IPS DF 6.9 (cell line): ENCODE measurements at places on chromosomes 2 and 18.
A peak's percentile ranks its signal among the peaks of the same experiment; 100 is the strongest.

- no peak for DNase-seq
These were observed 33.2 kb downstream of the CDH2 start for GRCh38 chr18:28143725-28144124.

DNA sequence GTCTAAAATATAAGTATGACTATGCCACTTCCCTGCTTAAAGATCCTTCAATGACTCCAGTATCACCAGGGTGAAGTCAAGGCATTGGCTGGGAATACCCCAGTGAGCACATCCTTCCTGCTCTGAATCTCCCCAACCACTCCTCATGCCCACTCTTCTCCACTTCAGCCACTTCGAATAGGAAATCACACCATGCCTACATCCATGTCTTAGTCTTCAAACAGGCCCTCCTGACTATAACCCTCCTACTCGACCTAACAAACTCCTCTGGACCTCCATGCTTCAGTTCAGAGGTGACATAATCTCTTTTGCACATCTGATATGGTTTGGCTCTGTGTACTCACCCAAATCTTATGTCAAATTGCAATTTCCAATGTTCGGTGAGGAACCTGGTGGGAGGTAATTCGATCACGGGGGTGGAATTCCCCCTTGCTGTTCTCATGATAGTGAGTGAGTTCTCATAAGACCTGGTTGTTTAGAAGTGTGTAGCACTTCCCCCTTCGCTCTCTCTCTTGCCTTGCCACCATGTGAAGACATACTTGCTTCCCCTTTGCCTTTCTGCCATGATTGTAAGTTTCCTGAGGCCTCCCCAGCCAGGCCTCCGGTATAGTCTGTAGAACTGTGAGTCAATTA is 87.8 kb upstream of the TFCP2L1 start:
- no peak for DNase-seq

- no peak for DNase-seq
These were observed 18.0 kb downstream of the TGOLN2 start for GRCh38 chr2:85309699-85310321.

DNA sequence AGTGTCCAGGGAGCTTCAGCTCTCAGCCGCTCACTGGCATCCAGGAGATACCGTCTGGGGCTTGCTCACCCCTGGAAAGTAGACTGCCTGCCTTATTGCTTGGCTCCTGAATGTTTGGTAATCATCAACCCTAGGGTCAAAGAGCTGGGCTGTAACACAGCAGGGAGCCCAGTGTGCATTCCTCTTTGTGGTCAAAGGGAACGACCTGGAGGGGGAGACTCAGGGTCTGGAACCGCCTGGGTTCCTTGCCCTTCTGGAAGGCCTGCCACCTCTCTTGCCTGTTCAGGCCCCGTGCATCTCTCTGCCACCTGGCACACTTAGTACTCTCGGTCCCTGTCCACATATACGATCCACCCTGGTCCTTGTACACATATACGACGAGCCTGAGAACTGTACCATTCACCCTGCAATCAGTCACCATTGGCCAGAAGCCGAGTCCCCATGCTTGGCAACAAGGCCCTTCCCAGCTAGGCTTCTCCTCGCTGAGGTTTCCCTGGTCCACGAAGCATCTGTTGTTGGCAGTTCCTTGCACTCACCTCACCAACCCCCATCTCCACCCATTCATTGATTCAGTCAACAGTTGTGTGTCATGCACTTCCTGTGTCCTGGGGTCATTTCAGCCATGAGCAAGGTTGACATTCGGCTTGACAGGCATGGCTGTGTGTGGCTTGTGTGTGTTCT is at the start of gene NAT8:
Gene NAT8 (minus strand): TSS at position 85 of the 681 bp plus-strand sequence. CDS start 794 bp downstream, outside the sequence.
- no peak for DNase-seq

DNA sequence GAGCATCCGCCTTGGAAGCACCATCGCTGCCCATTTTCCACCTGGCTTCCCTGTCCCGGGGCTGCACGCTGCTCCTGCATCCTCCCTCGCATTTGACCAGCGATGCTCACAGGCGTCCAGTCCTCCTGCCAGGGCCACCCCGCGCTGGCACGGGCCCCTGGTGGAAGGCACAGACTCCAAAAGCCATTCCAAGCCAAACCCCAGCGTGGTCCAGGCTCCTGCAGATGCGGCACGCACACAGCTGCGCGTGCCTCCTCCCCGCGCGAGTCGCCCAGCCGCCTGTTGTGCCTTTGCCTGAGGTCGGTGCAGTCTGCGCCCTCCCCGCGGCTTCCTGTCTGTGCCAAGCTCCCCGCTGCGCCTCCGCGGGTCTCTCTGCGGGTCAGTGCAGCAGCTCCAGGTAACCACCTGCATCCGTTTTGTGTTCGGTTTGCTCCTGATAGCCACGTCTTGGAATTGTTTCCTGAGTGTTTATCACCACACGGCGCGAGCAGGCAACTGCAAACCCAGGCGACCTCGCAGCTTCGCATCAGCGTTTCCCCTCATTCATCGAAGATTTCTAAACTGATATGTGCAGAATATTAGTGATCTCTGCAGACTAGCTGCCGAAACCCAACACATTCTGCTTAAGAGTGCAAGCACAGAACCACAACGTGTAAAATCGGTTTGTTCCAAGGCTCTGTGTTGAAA is 65.2 kb upstream of the SALL3 start:
- no peak for DNase-seq

DNA sequence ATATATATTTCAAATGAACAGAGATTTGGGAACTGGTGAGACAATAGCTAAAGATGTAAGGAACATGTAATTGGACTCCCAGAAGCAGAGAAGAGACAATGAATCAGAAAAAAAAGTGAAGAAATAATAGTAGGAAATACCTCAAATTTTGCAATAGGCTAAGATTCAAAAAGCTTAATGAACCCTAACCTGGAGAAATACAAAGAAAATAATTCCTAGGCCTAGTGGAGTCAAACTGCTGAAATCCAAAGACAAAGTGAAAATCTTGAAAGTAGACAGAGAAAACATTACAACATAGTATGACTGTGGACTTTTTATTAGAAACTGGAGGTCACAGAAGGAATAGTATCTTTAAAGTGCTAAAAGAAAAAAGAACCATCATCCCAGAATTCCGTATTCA is 76.7 kb downstream of the LAMA3 start:
- DNase-seq: no peak

GRCh38 chr2:96894151-96894531 is 24.3 kb upstream of the SEMA4C start:
- DNase-seq: no peak

DNA sequence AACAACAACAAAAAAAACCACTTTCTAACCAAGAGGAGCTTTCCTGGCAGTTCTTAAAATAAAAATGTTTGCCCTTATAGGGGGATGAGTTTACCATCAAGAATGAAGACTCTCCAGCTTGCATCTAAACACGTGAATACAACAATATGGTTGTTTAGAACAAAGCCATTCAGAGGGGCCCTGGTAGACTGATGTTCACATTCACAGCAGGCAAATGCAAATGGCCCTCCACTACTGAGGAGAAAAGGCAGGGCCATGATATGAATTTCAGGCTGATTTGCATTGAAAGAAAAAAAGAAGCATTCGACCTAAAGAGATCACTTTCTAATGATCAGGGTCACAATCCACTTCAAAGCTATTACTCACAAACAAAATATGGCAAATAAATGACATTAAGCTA is 65.3 kb upstream of the OTOS start:
- no peak for DNase-seq

DNA sequence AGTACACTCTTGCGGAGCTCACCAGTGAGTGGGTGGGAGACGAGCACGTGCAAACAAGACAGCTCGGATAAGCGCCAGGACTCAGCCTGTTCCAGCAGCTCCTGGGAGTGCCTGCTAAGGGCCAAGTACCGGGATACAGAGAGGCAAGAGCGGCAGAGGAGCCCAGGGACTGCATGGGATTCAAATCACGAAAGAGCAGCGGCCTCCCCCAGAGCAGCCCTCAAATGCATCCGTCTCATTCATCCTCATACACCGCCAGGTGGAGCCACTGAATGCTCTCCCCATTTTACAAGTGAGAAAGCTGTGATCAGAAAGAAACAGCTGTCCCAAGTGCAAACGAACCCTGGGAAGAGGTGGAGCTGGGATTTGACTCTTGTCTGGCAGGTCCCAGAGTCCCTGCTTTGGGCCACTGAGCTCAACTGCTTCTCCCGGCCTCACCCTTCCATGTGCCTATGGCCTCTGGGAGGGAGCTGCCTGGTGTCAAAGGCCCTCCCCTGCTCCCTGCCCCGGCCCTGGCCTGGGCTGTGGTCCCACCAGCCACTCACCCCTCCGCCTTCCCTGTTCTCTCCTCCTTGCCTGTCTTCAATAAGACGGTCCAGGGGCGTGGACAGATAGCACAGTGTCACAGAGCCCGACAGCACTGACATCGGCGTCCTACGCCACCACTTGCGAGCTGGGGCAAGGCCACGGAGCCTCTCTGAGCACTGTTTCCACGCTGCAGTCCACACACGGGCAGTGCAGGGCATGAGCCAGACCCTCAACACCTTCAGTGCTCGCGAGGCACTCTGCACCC is 72.8 kb upstream of the TAF1B start:
- peak; percentile 72 for DNase-seq

- no peak for DNase-seq
These were observed 396.4 kb downstream of the PIK3C3 start for GRCh38 chr18:42351455-42351854.

GRCh38 chr18:2191180-2191790 is 380.0 kb downstream of the METTL4 start:
- DNase-seq: no peak

GRCh38 chr18:41436772-41437171 is 518.3 kb upstream of the PIK3C3 start:
- no peak for DNase-seq

GRCh38 chr2:219042750-219043149 is 1.4 kb upstream of the CFAP65 start:
- no peak for DNase-seq

DNA sequence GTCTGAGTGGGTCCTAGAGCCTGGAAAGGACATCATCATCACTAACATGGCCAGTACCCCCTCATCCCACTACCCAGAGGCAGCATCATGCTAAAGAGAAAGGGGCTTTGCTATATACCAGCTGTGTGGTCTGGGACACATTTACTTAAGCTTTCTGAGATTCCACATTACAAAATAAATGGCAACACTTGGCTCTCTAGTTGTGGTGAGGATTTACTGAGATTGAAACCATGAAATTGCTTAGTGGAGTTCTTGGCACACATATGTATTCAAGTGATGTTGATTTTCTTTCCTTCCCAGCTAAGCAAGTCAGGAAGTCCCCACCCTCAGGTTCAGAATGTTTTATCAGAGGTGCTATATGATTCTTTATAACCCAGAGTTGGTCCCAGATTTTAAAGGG is 362.0 kb downstream of the CLIP4 start:
- no peak for DNase-seq

DNA sequence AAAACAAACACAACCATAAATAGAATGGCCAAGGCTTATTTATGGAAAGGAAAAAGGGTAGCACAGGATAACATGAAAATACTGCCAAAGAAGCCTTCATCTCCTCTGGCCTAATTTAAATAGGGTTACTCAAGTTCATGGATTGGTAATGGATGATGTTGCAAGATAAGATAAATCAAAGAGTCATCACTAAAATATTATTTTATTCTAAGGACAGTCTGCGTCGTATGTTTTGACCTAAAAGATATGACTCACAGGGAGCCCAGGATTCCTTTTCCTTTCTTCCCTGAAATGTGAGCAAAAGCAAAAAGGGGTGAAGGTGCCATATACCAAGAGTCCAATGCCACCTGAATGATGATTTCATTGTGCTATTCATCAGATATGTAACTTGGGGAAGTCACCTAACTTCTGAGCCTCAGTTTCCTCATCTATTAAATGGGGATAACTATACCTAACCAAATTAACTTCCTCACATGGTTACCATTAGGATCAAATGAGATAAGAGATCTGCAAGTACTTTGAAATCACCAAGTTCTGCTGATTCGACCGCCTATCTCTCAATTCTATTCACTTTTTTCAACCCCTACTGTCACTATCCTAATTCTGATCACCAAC is 137.7 kb downstream of the THADA start:
- no peak for DNase-seq

GRCh38 chr2:112803691-112804521 is 19.6 kb upstream of the IL1A start:
- DNase-seq: no peak

- DNase-seq: no peak
These were observed 48.2 kb upstream of the PPM1B start for GRCh38 chr2:44120428-44120827.

- DNase-seq: no peak
These were observed 133.2 kb downstream of the ACKR3 start for GRCh38 chr2:236702657-236703372.

GRCh38 chr2:33835911-33836310 is 236.8 kb upstream of the FAM98A start:
- DNase-seq: no peak

- no peak for DNase-seq
These were observed 512.9 kb downstream of the LRRTM4 start for GRCh38 chr2:77009307-77009706.

DNA sequence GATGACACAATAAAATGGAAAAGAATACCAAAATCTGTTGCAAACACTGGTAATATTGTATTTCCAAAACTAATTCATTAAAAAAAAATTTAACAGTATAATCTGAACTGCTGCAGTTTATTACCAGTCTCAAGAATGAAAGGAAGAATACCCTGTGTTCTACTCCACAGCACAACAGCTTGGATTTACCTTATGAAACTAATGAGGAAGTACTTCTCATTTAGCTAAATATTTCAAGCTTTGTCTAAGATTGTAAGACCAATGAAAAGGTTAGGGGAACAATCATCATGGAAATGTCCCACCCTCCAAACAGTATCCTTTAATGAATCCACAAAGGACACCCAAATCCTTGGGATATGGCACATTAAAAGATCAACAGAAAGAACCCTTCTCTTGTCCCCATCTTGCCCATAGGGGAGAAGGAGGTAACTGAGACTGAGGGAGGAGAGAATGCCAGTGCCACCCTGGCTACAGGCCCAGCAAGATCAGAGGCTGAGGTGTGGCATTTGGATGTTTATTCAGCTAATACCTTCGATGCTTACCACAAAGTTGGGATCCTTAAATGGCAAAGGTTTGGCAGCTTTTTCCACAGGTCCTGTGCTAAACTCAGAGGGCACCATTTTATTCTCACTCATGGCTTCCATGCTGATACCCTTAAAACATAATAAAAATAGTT is 17.7 kb downstream of the INO80C start:
- no peak for DNase-seq

DNA sequence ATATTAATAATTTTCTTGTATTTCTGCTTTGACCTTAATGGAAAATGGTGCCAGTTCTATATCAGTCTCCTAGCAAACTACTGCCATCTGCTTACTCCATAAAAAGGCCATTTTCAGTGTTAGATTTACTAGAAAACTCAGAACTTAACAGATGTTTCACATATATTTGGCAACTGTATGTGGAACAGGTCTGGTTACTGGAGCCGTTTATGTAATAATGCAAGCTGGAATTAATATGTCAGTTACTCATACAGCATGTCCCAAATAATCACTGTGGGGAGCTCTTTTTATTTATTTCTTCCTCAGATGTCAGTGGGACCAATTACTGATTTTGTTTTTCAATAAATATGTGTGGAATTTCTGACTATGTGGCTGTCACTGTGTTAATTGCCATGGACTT is 1247.6 kb downstream of the CNTNAP5 start:
- no peak for DNase-seq
